ENCODE measurements at places on chromosomes 5 and 9.

GRCh38 chr5:180060192-180060591 is 11.4 kb downstream of the RNF130 start:
- no peak for DNase-seq

- no peak for DNase-seq
These were observed 103.5 kb downstream of the MAPKAP1 start for GRCh38 chr9:125603478-125604021.

- no peak for DNase-seq
These were observed 55.5 kb upstream of the STC2 start for GRCh38 chr5:173383711-173384110.

- no peak for DNase-seq
These were observed 89.7 kb upstream of the PRLR start for GRCh38 chr5:35320029-35320428.

GRCh38 chr5:99248066-99248465 is 319.3 kb upstream of the CHD1 start:
- no peak for DNase-seq

- DNase-seq = no peak
These were observed 708.9 kb upstream of the RIOK2 start for GRCh38 chr5:97891971-97892370.

GRCh38 chr5:174454464-174454863 is 269.9 kb upstream of the MSX2 start:
- DNase-seq = peak; percentile 24

Measured in T-helper 22 cell (primary cell).